GM12878 (cell line): ENCODE measurements at places on chromosomes 3 and 15.

GRCh38 chr3:193921465-193921864 lies 214.5 kb upstream of the HES1 start:
- DNase-seq = no peak

DNA sequence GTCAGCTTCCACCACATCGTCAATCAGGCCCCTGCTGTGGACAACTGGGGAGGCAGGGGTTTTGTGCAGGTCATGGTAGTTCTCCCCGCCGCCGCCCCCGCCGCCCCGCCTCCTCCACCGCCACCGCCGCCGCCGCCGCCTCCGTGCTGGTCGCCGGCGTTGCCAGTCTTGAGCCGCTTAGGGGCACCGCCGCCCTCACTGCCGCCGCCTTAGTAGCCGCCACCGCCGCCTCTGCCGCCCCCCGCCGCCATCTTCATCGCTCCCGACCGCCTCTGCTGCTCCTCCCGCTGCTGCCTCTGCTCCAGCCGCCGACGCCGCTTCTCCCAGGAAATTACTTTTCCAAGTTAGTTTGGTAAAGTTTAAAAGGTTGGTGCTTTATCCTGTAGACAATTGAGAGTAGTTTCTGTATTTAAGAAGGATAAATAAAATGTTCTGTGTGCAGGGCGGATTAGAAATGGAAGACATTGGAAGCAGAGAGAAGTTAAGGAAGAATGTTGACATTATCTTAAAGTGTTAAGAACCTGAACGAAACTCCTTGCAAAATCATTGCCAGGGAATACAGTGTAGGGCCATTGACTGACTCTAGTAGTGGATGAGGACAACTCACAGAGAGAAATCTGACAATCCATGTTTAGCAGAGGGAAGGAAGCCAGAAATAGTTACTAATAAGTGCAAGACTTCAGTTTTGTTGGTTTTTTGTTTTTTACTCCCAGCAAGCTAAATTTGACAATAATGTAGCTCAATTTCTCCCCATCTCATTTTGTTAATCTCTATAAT lies 53.0 kb upstream of the GOLGA8A start:
- no peak for DNase-seq

DNA sequence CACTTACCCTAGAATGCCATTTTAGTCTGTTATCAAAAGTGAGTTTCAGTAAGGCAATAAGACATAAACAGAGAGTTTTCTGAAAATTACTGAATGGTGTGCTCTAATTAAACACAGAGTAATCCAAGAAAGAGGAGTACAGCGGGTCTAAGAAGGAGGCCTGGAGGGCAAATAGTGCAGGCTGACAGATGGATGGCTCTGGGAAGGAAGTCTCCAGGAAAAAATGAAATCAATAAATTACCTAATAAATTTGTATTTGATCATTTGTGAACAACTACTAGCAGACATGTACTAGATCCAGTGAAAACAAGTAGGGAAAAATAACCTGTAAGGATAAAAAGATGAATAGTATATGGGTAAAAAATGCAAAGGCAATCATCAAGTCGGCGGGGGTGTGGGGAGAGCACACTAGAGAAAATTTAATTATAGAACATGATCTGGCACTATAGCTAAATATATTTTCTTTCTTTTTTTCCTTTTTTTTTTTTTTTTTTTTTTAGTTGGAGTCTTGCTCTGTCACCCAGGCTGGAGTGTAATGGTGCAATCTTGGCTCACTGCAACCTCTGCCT lies 22.6 kb upstream of the GPD1L start:
- DNase-seq = no peak

DNA sequence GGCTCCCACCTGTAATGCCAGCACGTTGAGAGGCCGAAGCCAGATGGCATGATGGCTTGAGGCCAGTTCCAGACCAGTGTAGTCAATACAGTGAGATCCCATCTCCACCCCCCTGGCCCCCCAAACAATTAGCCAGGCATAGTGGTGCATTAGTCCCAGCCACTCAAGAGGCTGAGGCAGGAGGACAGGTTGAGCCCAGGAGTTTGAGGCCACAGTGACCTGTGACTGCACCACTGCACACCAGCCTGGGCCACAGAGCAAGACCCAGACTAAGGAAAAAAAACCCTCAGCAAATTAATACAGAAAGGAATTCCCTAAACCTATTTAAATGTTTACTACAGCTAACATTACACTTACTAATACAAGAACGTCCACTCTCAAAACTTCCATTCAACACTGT lies 424.6 kb downstream of the SHQ1 start:
- DNase-seq = no peak

DNA sequence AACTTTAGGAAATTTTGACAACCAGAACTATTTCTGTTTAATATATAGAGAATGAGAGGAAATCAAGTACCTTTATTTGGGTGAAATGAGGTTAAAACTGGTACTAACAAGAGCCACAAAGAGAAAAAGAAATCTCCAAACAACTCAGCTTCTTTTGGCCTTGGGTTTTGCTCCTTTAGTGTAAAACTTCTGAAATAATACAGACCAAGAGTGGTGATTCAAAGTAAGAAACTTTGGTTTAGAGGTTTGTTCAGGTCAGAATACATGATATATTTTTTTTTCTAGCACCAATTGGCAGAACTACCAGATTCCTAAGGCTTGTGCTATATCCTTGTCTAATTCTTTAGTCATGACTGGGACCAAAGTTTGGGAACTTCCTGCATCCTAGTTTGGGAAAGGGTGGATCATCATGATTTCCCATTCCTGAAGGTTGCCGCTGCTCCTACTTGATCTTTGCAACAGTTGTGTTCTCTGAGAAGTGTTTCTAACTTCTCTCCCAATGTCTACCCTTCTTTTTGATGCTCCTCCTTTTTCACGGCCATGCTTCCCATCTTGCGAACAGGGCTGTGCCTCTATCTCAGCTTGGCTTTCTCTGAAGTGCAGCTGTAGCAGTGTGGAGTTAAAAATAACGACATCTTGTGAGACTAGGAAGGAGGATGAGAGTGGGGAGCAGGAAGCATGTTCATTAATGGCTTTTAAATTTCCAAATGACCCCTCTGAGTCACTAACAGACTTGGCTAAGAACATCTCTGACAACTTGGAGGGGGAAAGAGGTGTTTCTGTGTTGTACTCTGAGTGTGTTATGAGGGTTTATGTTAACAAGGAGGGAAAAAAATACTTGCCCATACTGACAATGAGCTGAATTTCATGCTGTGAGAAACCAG lies 87.7 kb downstream of the KCNAB1 start:
- DNase-seq = no peak

- DNase-seq = no peak
These were observed 10.6 kb downstream of the CEMIP start for GRCh38 chr15:80789796-80790195.

GRCh38 chr3:48232734-48233133 lies 8.2 kb upstream of the ZNF589 start:
- DNase-seq = peak; percentile 63

GRCh38 chr3:101942356-101942755 lies 93.0 kb downstream of the NFKBIZ start:
- no peak for DNase-seq

DNA sequence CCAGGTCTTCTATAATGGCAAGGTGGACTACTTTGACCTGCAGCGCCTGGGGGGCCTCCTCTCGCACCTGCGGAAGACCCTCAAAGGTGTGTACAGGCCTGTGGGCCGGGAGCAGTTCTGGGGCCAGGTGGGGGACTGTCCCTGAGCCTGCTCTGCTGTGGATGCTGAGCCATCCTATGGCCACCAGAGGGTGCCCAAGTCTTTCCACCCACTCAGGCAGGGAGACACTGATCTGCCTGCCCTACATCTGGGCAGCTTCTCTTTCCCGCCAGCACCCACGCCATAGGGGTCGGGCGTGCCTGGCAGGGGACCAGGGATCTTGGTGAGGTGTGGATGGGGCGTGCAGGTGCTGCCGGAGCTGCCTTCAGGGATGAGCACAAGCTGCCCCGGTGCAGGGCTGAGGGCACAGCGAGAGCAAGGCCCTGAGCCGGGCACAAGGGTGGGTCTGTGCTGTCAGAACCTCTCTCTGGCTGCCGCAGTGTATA lies 14.1 kb downstream of the RNF123 start:
- no peak for DNase-seq

GRCh38 chr15:67107014-67107812 lies 41.8 kb downstream of the SMAD3 start:
- DNase-seq = no peak

GRCh38 chr3:68088216-68088615 lies 433.8 kb upstream of the SUCLG2 start:
- no peak for DNase-seq

GRCh38 chr3:156413293-156413892 lies 141.5 kb downstream of the SSR3 start:
- no peak for DNase-seq

DNA sequence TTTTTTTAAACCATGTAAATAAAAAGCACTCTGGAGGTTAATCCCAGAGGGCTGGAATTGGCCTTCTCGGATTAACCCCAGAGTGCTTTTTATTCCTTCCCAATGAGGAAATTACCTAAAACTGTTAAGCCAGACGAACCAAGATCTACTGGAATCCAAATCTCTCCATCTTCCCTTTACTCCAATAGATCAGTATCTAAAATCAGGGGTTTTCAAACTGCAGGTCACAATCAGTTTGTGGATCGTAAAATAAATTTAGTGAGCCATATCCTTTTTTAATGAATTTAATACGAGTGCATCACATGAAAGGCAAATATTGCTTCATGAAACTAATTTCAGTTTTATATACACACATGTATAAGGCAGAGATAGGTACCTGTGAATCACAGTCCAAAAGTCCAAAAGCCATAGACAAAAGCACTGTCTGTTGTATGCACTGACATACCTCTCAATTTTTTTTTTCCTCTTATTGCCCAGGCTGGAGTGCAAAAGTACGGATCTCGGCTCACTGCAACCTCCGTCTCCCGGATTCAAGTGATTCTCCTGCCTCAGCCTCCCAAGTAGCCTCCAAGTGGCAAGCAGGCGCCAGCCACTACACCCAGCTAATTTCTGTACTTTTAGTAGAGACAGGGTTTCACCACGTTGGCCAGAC lies 61.3 kb downstream of the TBL1XR1 start:
- no peak for DNase-seq

- no peak for DNase-seq
These were observed 237.6 kb downstream of the ITPR1 start for GRCh38 chr3:4730719-4731118.

GRCh38 chr3:43707266-43707665 lies 16.5 kb downstream of the ABHD5 start:
- no peak for DNase-seq

DNA sequence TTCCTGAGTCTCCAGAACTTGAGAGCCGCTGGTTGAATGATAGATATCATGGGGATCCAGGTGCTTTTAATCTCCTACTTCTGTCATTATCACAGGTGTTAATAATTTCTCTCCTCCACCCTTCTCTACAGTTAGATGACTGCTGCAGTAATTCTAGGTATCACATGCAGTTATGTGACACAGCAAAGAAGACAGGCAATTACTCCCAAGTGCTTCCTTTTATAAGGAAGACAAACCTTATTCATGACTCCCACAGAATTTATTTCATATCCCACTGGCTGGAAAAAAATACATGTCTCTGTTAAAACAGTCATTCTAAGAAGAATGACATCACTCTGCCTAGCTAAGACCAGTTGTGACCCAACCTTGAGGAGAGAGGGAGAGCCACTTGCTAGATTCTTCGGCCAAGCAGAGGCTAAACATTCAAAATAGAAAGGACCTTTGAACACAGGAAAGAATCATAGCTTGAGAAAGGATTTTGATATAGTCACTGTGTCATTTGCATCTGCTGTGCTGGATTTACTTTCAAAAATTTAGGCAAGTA lies 500.6 kb downstream of the SI start:
- DNase-seq = no peak

DNA sequence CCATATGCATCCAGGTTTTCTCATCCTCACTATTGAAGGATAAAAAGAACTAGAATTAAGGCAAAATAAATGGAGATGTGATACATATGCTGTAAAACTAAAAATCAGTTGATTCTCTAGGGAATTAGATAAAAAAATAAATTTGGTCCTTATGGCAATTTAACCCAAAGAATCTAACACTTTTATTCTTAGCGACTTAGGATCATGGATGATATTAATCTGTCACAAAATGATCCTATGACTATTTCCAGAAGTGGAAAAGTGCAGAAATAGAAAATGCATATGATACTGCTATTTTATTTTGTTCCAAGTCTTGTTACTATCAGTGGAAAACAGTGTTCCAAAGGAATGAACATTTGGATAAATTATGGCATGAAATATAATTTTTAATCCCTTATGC lies 746.3 kb downstream of the ROBO2 start:
- no peak for DNase-seq

- DNase-seq = no peak
These were observed 397.0 kb upstream of the ARRDC4 start for GRCh38 chr15:97563516-97563915.

- no peak for DNase-seq
These were observed 291.8 kb downstream of the NAALADL2 start for GRCh38 chr3:175150812-175151401.

- no peak for DNase-seq
These were observed 639 bp downstream of the MKRN3 start for GRCh38 chr15:23566071-23566554.

GRCh38 chr3:58073301-58074108 lies 65.3 kb downstream of the FLNB start:
- DNase-seq = no peak

GRCh38 chr3:54279005-54279583 lies 156.7 kb downstream of the CACNA2D3 start:
- DNase-seq = no peak

- DNase-seq = no peak
These were observed 60.1 kb downstream of the UACA start for GRCh38 chr15:70703096-70703878.

- DNase-seq = no peak
These were observed 265.7 kb downstream of the XXYLT1 start for GRCh38 chr3:195005251-195005620.

DNA sequence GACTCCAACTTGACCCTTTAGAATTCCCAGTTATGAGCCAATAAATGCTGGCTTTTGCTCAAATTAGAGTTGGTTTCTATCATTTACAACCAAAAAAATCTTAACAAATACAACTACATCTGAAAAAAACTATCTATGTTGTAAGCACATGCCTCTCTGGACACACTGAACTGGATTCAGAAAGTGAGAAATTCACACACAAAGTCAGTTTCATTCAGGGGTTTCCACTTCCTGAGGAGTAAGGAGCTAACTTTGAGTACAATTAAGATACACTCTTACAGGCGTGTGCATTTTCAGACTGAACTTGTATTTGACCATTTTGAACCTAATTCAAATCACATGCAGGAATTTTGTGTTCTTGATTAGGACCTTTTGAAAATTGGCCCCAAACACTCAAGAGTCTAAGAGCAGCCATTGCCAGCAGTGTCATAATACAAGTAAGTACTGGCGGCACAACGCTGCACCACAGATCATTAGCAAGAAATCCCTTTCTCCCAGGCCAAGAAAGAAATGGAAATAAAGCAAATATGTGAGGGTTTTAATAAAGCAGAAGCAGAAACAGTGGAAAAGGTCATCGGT lies 31.2 kb downstream of the LINS1 start:
- peak; percentile 40 for DNase-seq

GRCh38 chr15:78056714-78057269 lies 20.7 kb downstream of the TBC1D2B start:
- no peak for DNase-seq
